ENCODE measurements at places on chromosomes 4 and X.

DNA sequence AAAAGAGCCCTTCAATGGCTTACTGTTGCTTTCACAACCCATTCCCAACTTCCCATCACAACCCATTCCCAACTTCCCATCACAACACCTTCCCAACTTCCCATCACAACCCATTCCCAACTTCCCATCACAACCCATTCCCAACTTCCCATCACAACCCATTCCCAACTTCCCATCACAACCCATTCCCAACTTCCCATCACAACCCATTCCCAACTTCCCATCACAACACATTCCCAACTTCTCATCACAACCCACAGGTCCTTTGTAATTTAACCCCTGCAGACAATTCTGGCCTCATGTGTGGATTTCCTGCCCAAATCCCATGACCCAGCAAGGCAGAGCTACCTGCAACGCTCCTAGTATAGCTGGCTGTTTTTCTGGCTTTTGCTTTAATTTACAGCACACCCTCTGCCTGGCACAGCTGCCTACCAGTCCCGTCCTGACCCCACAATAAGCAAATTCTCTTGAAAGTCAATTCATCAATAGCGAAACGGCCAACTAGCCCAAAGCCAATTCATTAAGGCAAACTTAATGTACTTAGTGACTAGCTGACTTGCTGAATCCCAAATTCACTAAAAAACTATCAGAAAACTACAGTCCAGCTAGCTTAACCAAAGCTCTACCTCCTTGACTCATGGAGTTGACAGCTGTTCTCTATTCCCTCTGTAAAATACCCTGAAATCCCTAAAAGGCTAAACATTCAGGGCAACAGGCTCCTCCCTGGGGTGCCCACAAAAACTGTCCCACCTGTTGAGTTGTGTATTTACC is 75.6 kb downstream of the AFAP1 start:
- peak; percentile 10 for DNase-seq

- no peak for DNase-seq
Measured at GRCh38 chrX:54358424-54359211, 772 bp upstream of the WNK3 start.

DNA sequence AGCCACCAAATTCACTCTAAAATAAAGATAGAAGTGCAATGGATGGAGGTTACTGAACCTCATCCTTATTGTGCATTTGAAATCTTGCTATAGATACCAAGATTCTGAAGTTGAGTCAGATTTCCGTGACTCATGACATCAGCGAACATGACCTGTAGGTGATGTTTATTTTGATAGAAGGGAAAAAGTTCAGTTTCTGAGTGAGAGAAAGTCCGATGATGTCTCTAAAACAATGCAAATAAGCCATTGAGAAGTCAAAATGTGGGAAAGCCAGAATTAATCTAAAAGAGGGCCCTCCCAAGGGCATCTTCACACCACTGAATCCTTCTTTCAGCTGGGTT is 20.0 kb downstream of the PHOX2B start:
- no peak for DNase-seq

DNA sequence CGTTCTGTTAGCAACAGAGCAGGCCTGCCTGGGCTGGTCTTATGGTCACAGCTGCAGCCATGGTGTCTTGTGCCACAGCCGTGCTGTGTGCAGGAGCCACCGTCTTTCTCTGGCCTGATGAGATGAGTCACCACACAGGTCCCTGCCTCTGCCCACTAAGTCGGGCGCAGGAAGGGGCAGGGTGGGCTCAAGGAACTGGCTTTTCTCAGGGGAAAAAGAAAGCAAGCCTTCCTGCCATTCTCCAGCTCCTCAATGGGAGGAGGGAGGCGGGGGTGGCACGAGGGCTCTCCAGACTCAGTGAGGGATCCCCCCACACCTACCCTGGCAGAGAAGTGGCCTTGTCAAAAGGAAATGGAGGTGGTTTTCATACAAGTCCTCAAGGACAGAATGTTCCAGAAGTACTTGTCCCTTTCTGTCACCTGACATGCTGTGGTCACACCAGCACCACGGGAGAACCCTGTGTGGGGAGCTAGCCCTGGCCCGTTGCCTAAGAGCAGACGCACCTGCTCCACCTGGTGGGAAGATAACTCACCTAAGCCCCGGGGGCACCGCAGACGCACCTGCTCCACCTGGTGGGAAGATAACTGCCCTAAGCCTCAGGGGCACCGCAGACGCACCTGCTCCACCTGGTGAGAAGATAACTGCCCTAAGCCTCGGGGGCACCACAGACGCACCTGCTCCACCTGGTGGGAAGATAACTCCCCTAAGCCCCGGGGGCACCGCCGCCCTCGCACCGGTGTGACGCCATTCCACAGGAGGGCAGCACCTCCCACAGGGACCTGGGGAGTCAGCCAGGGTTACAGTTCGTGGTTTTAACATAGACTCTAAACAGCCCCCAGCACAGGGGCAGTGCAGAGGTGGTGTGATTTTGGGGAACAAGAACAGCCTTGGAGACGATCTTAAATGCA is 18.5 kb downstream of the UVSSA start:
- no peak for DNase-seq

DNA sequence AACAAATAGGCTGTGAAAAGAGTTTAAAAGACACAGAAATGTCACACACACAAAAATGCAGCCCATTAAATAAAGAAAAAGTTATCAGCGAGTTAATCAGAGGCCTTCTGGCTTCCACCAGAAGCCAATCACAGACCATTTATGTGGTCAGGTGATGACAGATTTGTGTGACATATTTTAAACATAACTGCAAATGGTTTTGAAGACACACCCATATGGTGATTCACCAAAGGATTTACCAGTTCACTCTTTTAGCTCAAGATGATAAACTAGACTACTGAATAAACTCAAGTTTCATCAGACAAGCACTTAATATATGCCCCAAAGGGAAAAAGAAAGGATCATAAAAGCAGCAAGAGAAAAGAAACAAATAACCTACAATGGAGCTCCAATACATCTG is 181.2 kb downstream of the SPANXN4 start:
- no peak for DNase-seq

GRCh38 chr4:143337600-143338287 is 1.1 kb downstream of the GAB1 start:
- no peak for DNase-seq
